ENCODE measurements at places on chromosomes 5 and 9.

DNA sequence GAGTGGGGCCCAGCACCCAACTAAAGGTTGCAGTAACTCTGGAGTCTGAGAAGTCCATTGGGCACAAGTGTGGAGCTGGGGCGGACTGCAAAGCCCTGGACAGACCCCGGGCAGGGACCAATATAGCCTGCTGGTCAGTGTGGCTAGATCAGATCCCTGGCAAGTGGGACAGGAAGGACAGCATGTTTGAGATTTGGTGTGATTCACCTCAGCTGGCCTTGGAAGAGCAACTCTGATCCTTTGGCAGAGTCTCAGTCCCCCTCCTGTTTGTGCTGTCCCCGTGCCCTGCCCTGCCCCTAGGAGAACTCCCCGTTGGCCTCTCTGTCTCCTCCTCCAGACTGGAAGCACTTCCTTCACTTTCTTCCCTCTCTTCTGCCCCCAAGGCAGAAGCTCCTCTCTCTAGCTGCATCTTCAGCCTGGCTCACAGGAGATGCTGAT, 255.3 kb downstream of the FSTL4 start:
- no peak for DNase-seq

GRCh38 chr5:41722359-41722950, 147.8 kb downstream of the OXCT1 start:
- no peak for DNase-seq

DNA sequence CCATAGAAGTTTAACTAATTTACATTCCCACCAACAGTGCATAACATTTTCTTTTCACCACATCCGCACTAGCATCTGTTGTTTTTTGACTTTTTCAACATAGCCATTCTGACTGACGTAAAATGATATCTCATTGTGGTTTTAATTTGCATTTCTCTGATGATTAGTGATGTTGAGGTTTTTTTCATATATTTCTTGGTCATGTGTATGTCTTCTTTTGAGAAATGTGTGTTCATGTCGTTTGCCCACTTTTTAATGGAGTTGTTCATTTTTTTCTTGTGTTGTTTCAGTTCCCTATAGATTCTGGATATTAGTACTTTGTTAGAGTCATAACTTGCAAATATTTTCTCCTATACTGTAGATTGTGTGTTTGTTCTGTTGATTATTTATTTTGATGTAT, 163.4 kb downstream of the FER start:
- DNase-seq: no peak

DNA sequence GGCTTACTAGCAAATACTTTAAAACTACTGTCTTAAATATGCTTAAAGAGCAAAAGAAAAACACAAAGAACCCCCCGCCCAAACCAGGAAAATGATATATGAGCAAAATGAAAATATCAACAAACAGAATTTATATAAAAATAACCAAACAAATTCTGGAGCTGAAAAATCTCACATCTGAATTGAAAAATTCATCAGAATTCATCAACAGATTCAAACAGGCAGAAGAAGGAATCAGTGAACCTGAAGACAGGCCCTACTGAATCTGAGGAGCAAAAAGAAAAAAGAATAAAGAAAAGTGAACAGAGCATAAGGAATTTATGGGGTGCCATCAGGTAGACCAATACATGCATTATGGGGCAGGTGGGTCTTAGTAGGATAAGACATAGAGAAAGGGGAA, 49.8 kb upstream of the SPTLC1 start:
- DNase-seq: no peak

GRCh38 chr9:93459432-93459847, 6.1 kb upstream of the FAM120AOS start:
- DNase-seq: no peak

- no peak for DNase-seq
Observed at GRCh38 chr5:31763424-31763823, 124.5 kb downstream of the PDZD2 start.

GRCh38 chr5:173809014-173809413, 79.1 kb upstream of the CPEB4 start:
- no peak for DNase-seq

GRCh38 chr5:81850501-81851357, 99.8 kb upstream of the SSBP2 start:
- DNase-seq: no peak

DNA sequence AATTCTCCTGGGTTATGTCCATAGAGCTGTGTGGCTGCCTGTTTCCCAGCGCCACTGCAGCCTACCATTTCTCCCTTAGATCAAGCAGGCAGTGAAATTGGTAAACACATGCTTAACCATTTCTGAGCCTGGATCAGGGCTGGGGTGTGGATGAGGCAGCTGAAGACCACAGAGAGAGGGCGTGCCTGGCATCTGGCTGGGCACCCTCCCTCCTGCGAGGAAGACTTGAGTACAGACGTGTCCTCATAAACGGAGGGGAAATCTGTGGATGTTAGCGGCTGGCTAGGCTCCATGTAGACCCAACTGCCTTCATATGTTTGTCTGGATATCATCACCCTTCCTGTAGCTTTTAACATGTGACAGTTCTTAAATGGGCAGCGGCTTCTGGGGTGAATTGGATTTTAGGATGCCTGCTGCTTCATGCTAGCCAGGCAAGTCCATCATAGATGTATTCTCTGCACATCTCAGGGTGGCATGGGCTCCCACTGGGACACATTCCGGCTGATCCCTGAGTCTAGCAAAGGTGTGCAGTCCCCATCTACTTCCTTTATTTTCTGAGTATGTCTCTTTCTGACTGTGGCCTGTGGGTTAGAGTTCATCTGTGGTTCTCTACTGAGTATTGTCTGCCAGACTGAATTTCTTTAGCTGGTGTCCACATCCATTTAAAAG, 11.0 kb downstream of the RGS3 start:
- peak; percentile 10 for DNase-seq

GRCh38 chr9:109683521-109683920, 96.5 kb upstream of the PALM2AKAP2 start:
- no peak for DNase-seq

DNA sequence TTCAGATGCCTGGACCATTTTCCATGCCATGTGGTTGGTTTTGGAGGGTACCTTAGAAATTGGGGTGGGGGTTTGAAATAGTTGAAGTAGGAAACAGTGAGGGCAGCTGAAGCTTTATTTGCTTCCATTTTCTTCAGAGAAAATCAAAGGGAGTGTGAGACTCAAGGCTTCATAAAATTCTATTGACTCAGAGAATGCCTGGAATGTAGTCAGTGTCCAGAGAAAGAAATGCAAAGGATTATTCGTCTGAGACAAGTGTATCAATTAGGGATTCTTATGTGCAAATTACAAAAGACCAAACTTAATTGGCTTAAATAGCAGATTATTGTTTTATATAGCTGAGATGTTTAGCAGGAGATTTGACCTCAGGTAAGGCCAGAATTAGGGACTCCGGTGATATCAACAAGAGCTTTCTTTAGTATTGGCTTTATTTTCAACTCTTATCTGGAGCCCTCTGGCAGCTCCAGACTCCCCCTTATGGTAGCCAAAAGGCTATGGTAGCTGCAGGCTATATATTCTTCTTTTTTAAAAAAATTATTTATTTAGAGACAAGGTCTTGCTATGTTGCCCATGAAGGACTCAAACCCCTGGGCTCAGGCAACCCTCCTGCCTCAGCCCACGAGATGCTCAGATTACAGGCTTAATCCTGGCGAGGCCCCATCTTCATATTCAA, 38.9 kb downstream of the PTTG1 start:
- DNase-seq: no peak

DNA sequence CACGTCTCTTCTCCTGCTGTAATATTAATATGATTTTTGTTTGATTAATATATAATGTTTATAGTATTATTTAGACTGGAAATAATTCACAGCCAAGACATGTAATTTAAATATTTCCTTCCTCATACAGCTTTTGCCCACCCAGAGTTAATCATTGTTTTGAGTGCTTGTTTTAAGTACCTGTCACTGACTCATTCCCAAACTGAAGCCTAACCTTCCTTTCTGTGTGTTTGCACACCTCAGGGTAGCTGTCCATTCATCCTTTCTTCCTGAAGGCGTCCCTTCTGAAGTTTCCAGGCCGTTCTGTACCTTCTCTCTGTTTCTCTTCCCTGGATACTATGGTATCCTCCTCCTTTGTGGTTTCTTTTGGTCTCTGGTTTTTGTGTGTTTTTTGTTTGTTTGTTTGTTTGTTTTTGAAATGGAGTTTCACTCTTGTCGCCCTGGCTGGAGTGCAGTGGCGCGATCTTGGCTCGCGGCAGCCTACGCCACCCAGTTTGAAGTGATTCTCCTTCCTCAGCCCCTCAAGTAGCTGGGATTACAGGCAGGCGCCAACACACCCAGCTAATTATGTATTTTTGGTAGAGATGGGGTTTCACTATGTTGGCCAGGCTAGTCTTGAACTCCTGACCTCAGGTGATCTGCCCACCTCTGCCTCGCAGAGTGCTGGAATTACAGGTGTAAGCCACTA, 312.4 kb downstream of the DOCK8 start:
- no peak for DNase-seq

DNA sequence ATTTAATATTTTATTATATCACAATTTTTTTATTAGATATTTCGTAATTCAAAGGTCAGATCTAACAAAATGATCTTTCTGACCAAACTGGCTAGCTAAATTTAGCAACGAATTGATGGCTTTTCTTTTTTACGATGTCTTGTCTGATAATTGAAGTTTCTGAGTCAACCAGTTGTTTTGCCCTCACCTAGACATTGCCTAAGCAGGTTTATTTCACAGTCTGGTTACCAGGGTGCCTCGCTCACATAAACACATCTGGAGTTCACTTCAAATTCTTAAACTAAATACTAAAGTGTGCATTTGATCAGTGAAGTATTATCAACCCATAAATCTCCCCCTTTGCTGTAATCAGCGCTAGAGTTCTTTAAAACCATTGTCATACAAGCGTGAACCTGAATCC, 448.3 kb downstream of the TLE4 start:
- DNase-seq: no peak

DNA sequence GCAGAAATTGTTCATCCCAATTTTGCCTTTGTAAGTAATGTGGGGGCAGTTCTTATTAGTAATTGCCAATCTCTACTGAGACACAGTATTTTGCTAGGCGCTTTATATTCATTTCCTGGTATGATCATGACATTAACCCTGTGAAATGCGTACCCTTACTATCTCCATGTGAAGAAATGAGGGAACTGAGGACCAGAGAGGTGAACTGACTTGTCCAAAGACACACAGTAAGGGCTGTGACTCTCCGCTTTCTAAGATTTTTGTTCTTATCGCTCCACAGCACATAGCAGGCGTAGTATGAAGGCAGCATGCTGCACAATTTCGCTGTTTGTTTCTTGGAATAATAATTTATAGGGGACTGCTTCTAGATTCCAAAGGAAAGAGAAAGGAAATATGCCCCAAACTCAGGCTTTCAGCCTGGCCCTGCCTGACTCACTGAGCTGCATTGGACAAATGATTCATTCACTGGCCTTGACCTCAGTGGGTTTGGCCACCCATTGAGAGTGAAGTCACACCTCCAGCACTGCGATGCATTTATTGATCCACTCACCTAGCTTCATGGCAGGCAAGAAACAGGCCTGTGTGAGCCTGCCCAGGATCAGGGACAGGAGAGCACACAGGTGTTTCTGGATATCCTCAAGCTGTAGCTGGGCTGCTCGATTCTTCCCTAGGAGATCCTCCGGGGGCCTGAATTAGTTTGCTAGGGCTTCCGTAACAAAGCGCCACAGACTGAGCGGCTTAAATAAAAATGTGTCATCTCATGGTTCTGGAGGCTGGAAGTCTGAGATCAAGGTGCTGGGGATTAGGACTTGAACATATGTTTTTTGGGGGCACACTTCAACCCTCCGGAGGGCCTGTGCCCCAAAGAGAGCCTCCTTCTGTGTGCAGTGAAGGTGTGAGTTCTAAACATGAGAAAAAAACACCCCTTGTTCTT, 7.2 kb upstream of the DUSP1 start:
- no peak for DNase-seq

GRCh38 chr5:56712895-56713591, 102.3 kb upstream of the MAP3K1 start:
- DNase-seq: no peak

- DNase-seq: no peak
Observed at GRCh38 chr9:8859416-8859815, 1059.8 kb upstream of the DMAC1 start.

- no peak for DNase-seq
Observed at GRCh38 chr5:121726991-121727390, 124.7 kb upstream of the FTMT start.

GRCh38 chr5:111641533-111642233, 115.3 kb downstream of the NREP start:
- no peak for DNase-seq

DNA sequence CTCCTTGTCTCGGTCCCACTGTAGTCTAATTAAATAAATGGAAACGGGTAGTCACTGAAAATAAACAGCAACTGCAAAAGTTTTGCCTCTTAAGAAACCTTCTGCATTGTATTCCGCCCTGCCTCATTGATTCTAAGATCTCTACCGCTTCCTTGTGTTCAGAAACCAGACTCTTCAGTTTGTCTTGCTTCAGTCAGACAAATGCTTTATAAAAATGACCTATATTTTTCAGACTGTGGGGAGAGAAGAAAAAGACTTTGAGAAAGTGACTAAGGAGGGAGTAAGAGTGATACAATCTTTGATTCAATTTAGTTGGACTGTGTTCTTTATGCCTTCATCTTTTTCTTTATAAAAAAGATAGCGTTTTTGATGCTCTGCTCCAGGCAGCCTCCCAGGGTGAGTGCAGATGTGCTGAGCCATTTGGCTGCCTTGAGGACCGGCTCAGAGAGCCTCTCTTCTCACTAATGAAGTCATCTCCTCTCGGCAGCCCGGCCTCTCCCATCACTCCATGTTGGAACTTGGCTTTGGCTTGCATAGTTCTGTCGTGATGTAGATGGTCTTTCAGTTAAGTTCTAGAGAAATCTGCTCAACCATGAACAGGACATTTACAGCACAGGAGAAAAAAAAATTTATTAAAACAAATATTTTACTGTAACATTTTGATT, 4.0 kb upstream of the VCAN start:
- DNase-seq: no peak

GRCh38 chr5:80408484-80409366, 861 bp downstream of the ZFYVE16 start:
- peak; percentile 66 for DNase-seq

DNA sequence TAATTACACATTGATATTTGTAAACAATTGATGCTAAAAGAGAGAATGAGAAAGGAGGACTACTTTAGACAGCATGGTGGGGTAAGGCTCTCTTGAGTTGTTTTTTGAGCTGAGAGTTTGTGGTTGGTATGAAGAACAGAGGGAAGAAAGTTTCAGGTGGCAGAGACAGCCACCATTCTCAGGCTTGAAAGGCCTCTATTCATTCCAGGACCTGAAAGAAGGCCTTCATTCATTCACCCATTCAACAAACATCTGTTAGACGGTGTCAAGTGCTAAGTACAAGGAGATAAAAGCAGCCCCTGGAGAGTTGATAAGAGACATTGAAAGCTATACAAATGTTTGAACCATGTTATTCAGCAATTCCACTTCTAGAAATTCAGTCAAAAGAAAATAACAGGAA, 21.7 kb upstream of the ADAM19 start:
- DNase-seq: no peak

DNA sequence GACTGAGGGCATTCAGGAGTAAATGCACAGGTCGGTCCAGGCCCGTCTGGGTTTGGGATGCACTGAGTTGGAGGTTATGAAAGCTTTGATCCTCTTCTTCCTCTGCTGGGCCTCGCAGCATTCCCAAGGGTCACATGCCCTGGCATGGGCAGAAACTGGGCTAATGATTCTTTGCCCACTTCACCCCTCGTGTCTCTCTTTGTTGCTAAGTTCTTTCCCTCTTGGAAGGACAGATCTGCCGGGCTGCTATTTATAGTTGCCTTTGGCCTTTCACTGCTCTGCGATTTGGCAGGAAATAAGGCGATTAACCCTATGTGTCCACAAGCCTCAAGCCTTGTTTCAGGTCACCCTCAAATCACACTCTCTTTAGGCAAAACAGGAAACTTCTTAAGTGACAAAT, 66.9 kb downstream of the ENTREP1 start:
- no peak for DNase-seq

GRCh38 chr5:173613433-173614159, 2.9 kb downstream of the BOD1 start:
- DNase-seq: no peak
